ENCODE measurements at places on chromosomes 3 and 15.

DNA sequence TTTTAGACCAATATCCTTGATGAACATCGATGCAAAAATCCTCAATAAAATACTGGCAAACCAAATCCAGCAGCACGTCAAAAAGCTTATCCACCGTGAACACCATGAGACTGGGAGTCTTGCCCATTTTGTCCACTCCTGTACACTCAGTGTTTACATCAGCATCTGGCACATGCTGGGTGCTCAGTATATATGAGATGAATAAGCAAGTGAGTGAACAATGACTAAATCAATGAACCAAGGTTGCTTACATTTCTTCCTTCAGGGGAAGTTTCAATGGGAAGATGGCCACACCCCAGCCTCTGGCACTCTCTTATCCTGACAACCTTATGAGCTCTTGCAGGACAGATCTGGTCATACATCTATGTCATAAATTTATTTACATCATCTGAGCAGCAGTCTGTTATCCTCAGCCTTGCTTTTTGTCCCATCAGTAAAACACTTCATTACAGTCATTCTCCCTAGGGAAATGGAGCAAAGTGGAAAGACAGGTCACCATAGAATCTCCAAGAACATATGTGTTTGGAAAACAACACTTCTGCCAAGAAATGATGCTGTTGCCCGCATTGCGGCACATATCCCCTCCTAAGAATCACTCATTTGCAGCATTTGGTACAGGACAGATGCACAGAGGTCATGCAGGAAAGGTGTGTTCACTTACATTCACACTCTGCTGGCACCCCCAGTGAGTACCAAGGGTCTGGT, 171.8 kb upstream of the EIF1B start:
- no peak for DNase-seq

DNA sequence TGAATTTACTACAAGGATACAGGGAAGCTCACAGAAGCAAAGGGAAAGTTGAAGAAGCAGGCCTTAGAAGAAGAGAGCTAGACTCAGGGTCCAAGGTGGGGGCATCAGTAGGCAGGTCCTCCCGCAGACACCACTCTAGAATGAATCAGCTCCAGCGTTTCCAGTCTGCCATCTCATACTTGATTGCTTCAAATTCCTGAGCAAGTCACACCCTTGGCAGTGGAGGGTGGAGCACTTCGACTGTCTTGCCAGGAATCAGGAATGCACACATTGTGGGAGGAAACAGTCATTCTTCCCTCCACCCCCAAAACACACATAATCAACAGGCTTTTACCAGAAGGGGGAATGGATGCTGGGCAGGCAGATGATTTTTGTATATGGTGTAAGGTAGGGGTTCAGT, 78.5 kb downstream of the CHCHD6 start:
- no peak for DNase-seq

GRCh38 chr3:16536344-16536663, 22.8 kb upstream of the RFTN1 start:
- DNase-seq: no peak

DNA sequence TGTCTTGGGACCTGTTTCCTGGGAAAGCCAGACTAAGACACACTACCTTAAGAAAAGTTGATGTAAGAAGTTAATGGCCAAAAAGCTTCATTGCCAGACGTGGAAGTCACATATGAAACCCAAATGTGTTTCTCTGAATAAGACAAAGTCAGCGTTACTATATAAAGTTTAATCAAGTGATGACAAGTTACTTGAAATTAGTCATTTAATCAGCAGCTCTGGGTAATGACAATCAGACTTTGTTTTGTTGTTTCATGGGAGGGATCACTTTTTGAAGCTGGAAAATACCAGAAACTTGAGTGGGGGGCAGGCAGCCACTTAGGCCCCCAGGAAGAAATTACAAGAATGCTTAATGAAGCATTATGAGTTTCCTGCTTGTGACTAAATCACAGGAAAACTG, 218.6 kb downstream of the PTPRG start:
- no peak for DNase-seq

DNA sequence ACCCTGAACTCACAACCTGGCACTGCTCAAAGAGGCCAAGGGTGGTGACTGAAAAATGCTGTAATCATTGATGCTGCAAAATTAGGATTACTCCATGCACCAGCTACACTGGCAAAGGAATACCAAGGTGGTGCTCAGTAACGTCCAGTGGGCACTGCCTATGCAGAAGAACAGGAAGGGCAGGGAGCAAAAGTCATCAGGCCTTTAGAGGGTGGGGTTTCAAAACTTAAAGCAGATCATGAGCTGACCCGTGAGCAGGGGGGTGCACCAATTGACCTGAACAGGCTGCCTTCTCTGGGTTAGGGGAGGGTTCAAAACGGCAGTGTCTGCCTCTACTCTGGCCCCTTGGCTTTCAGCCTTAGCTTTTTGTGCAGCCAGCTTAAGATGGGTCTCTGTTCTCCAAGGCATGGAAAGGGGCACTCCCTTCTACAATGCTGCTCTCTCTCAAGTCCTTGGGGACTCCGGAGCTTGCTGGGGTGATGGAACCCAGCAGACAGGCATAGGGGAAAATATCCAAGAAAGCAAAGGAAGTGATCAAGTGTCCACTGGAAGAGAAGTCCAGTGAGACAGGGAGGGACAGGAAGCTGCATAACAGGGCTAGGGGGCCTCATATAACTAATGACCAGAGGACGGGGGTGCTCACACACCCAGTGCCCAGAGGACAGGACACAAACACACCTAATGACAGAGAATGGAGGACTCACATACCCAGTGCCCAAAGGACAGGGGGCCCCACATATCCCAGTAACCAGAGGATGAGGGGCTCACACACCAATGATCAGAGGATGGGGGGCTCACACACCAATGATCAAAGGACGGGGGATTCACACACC, 11.4 kb downstream of the RAB6B start:
- DNase-seq: no peak
